ENCODE measurements at places on chromosomes 7 and 10. TPM values are rescaled to one million over a fixed set of nuclear protein-coding genes. Genes with fewer than 3 reads are reported as not detected.

GRCh38 chr7:33195264-33195663 lies 65.9 kb downstream of the BBS9 start:
- DNase-seq = no peak

DNA sequence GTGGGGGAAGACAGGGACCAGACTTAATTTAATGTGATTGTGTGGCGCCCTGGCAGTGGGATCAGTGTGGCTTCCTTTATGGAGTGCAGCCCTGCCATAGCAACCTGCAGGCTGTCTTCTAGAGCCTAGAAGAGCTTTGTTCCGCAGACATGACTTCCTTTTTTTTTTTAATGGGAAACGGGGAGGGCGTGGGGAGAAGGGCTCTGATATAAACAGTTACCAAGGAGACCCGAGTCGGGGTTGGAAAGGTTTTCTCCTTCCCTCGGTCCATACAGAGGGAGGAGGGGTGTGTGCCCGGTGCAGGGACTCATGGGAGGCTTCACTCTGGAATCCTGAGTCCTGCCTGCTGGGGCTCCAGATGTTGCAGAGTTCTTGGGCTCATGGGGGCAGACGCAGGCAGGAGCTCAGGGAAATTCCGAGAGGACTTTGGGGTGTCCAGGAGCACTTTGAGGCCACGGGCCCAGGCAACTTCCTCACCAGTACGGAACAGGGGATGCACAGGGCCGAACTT lies 26.9 kb downstream of the TMEM120A start:
- DNase-seq = no peak

DNA sequence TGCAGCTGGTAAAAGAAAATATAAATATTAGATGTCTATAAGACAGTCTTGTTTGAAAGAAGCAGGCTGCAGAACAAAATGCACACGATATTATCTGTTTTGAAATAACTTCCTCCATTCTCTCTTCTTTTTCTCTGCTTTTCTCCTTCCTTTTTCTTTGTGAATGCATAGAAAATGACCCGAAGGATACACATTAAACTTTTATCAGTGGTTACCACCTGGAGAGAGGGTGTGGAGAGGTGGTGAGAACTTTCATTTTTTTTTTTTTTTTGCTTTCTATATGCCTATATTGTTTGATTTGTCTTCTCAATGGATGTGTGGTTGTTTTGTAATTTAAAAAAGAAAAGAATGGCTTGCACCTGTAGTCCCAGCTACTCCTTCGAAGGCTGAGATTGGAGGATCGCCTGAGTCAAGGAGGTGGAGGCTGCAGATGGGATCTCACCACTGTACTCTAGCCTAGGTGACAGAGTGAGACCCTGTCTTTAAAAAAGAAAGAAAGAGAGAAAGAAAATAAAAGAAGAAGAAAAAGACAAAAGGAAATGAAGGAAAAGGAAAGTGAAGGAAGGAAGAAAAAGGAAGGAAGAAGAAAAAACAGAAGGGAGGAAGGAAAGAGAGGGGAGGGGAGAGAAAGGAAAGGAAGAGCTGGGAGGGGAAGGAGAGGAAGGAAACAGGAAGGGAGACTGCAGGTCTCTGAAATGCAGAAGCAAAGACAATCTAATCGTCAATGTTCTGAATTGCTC lies 64.4 kb downstream of the SAMD9 start:
- DNase-seq = no peak

- DNase-seq = no peak
These were observed 79.7 kb downstream of the UNCX start for GRCh38 chr7:1312136-1313070.

DNA sequence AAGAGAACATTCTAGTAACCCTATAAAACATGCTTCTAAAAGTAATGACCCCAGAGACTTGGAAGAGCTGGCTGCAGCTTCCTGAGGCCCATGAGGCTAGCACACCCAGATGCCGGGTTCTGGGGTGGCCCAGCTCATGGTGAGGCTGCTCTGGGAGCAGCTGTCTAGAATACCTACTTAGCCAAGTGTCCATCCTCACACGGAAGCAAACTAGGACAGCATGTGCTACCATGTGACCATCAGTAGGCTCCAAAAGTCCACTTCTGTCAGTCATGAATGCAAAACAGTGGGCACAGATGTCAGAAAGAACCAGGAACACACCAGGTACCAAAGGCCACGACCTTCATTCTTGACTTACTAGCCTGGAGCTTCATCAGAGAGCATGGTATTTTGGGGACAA lies 32.4 kb downstream of the CTBP2 start:
- no peak for DNase-seq

- no peak for DNase-seq
These were observed 29.6 kb upstream of the IL15RA start for GRCh38 chr10:6006991-6007390.

DNA sequence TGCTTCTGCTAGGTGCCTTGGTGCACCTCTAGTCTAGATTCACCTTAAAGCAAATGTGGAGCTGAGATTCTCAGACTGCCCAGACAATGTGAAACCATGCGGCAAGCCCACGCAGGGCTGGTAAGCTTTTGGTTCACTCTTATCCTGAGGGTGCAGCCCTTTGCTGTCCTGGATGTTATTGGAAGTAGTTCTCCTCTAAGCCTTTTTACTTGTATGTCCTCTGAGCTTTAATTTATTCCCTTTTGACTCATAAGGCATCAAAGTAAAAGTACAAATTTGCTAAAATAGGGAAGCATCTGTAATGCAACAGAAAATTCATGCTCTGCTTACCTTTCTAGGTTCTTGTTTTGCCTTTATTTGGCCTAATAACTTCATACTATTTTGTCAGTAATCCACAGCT lies 186.8 kb downstream of the MACC1 start:
- no peak for DNase-seq

DNA sequence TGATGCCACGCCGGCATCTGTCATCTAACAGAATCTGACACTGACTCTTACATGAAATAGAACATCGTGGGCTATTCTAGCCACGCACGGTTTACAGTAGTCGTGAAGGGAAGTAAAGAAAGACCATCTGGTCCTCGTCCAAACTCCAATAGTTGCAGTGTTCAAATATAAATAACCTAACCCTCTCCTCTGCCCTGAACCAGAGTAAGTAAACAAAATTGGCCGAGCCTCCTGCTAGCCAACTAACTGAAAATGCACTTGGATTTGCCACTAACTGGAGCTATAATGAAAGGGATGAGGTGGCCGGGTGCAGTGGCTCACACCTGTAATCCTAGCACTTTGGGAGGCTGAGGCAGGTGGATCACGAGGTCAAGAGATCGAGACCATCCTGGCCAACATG lies 29.5 kb upstream of the ZC3HAV1L start:
- DNase-seq = no peak

DNA sequence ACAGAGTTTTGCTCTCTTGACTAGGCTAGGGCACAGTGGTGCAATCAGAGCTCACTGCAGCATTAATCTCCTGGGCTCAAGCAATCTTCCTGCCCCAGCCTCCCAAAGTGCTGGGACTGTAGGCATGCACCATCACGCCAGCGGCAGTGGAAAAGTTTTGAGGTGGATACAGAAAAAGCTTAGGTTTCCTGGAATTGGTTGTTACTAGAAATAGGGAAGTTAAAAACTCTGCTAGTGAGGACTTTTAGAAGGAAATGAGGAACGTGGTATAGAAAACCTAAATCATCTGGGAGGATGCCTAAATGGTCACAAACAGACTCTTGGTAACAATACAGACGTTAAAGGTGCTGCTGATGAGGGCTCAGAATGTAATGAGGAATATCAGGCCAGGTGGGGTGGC lies 10.9 kb upstream of the SNX8 start:
- DNase-seq = no peak

- no peak for DNase-seq
These were observed 6.1 kb upstream of the PKD1L1 start for GRCh38 chr7:47954231-47954911.

GRCh38 chr10:110667620-110668343 lies 23.6 kb downstream of the RBM20 start:
- DNase-seq = no peak

GRCh38 chr7:18243731-18244130 lies 216.1 kb upstream of the PRPS1L1 start:
- DNase-seq = no peak

DNA sequence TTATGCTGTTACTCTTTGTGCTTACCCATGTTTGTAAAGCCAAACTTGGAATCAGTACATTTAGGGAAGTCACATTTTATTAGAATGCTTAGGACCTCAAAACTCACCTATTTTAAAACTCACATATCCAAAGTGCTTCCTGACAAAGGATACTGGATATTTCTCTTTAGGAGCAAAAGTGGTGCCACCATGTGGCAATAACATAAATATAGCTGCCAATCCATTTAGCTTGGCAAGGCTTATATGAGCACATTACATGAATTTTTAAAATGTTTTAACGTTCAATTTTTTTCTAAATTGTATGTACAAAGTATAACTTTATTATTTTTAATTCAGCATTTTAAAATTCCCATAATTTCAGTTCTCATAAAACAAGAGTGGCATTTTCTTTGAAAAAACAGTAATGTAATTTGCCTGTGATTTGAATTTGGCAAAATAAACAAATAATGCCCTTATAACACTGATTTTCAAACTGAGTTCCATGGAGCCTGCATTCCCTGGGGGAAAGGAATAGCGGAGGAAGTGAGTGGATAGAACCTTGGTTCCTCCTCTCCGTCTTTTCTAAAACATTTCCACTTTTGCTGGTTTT lies 75.4 kb downstream of the HDAC9 start:
- no peak for DNase-seq

- DNase-seq = no peak
These were observed 34.6 kb downstream of the BAZ1B start for GRCh38 chr7:73487486-73487885.

GRCh38 chr10:91010952-91011351 lies 90.1 kb upstream of the ANKRD1 start:
- no peak for DNase-seq

DNA sequence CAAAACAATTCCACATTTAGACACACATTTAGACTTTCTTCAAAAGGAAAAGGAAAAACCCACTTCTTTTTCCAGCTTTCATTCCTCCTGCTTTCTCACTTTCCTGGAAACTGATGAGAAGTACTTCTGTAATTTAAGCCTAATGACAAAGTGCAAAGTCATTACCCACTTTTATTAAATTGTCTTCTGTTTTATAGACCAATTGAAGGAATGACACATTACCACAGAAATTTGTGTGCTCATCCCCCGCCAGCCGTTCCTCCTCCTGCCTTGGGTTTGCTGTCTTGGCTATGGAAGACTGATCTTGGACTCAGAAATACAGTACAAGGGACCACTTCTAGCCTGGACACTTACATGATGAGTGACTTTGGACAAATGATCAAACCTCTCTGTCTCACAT lies 717.8 kb downstream of the SORCS3 start:
- DNase-seq = no peak

Gene C7orf57
- not detected for total RNA-seq

Gene CYP2C18
- not detected for total RNA-seq

Gene PDK4
- total RNA-seq = 49.0 TPM

Gene RPA3
- 18.4 TPM for total RNA-seq

Gene ADAMTS14
- total RNA-seq = 0.81 TPM

Gene LRRC17
- total RNA-seq = 1.8 TPM

Gene TAS2R41
- total RNA-seq = not detected

Measured in cardiac septum (tissue), 1 donor.